GDM1 (cell line): ENCODE measurements at places on chromosomes 13 and 19.

GRCh38 chr19:33323093-33323820 is 20.9 kb upstream of the CEBPA start:
- no peak for DNase-seq

- no peak for DNase-seq
Measured at GRCh38 chr13:39561971-39562370, 41.0 kb downstream of the LHFPL6 start.

GRCh38 chr13:48412881-48413351 is at the start of gene LPAR6:
Gene LPAR6 (minus strand): TSS chr13:48413113. CDS start chr13:48412423, 690 bp downstream.
- DNase-seq = no peak

DNA sequence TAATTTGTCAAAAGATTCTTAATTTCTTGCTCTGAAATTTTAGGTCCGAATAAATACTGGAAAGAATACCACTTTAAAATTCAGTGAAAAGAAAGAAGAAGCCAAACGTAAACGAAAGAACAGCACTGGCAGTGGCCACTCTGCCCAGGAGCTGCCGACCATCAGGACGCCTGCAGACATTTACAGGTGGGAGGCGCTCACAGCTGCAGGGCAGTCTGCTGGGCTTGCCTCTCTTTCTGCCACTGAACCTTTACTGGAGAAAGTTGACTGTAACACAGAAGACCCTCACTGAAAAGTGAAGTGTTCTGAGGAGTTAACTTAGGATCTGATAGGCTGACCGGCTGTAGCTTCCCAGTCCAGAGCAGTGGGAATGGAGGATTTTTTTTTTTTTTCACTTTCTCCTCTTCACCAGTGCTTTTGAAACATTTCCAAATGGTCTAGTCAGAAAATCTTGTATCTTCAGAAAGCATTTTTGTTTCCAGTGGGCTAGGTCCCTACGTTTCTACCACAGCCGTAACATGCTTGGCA is 69.1 kb downstream of the URI1 start:
- no peak for DNase-seq

DNA sequence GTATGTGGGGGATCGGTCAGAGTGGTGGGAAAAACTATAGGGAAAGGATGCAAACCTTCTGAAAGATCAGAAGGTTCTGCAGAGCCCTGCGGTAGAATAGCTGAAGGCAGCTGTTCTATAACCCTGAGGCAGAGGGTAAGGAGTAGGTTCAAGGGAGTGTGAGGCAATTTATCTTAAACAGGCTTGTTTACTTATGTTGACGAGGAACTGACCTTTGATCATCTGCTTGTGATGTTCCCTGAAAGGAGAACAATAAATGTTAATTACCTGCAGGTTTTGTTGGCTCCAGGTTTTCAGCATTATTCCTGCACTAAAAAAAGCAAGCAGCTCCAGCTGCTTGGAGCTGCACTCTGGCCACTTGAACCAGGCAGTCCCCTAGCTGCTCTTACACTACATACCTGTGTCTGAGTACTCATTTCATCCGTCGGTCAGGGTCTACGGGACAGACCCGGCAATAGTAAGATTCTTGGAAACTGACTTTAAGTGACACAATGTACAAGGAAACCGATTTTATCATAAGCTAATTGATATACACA is 202.1 kb downstream of the TBC1D4 start:
- no peak for DNase-seq

GRCh38 chr13:24748061-24748400 is 15.9 kb upstream of the RNF17 start:
- no peak for DNase-seq

DNA sequence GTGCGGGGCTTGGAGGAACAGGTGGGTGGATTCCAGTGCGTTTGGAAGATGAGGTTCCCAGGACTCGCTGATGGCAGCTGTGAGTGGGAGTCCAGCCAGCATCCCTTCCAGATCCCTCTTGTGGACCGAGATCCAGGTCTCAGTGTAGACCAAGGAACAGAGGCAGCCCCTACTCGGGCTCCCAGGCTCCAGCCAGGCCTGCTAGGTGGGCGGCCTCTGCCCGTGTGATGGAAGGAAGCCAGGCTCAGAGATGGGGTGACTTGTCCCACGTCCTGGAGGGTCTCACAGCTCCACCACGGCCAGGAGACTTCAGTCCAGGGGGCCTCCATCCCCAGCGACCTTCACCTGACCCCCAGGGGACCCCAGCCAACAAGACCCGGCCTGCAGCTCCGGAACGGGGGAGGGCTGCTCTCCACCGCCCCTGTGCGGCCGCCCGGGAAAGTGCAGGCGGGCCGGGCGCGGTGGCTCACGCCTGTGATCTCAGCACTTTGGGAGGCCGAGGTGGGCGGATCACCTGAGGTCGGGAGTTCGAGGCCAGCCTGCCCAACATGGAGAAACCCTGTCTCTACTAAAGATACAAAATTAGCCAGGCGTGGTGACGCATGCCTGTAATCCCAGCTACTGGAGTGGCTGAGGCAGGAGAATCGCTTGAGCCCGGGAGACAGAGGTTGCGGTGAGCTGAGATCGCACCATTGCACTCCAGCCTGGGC is 729 bp upstream of the MADCAM1 start:
- no peak for DNase-seq

DNA sequence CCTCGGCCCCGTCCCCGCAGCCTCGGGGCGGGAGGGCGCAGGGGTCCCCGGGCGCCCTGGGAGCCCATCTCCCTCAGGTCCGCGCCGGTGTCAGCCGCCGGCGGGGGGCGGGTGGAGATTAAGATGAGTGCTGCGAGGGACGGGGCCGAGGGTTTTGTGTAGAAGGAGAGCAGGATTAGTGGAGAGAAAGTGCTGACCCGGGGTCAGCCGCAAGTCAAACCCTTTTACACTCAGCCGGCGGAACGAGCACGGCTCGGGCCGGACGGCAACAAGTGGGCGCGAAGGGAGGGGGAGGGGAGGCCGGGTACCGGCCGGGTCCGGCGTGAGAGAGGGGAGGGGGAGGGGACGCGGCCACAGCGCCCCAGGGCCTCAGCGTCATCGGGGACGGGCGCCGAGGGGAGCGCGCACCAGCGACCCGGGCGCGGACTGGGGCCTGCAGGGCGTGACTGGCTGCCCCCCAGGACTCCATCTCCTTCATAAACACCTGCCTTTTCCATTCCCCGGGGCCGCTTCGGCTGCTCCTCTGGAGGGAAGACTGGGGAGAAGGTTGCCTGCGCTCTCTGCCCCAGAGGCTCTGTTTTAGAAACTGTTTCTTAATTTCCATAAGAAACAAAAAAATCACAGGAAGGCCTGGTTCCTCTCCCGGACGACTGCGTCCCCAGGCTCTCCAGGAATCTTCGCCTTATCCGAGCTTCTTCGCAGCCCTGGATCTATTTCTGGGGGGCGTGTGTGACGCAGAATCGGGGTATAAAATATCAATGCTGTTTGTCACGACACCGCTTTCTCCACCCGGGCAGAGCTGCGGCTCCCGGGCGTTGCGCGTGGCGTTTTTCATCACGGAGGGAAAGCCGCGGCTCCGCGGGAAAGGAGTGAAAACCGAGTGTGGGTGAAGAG is 6.5 kb downstream of the SOX1 start:
- no peak for DNase-seq

GRCh38 chr19:44723299-44723951 is 24.5 kb downstream of the CEACAM16 start:
- no peak for DNase-seq

- DNase-seq = no peak
Measured at GRCh38 chr19:389255-389934, 19.6 kb downstream of the C2CD4C start.

- no peak for DNase-seq
Measured at GRCh38 chr13:96678801-96679200, 315.5 kb downstream of the OXGR1 start.

DNA sequence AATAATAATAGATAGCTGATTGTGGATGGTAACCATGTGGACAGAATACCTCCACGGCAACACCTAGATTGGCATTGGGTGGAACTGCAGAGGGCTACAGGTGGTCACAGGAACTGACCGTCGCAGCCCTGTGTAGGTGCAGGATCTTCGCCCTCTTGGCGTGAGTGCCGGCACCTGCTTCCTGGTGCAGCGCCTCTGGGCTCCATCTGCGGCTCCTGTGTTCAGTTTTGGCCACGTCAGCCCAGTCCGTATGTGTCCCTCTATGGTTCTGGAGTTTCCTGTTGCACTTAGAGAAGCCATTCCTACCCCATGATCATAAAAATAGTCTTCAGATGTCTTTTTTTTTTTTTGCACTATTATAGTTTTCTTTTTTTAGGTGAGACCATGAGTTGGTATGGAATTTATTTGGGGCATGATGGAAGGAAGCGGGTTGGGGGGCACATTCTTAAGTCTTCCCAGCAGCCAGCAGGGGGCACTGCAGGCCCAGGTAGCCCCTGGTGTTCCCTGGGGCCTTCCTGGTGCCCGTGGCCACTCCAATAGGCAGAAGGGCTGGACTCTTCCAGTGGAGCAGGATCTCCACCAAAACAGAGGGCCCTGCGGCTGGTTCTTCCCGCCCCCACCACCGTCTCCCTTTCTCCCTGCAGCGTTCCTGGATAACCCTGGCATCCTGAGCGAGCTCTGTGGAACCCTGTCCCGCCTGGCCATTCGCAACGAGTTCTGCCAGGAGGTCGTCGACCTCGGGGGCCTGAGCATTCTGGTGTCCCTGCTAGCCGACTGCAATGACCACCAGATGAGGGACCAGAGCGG is 10.1 kb upstream of the SLC25A42 start:
- DNase-seq = no peak

DNA sequence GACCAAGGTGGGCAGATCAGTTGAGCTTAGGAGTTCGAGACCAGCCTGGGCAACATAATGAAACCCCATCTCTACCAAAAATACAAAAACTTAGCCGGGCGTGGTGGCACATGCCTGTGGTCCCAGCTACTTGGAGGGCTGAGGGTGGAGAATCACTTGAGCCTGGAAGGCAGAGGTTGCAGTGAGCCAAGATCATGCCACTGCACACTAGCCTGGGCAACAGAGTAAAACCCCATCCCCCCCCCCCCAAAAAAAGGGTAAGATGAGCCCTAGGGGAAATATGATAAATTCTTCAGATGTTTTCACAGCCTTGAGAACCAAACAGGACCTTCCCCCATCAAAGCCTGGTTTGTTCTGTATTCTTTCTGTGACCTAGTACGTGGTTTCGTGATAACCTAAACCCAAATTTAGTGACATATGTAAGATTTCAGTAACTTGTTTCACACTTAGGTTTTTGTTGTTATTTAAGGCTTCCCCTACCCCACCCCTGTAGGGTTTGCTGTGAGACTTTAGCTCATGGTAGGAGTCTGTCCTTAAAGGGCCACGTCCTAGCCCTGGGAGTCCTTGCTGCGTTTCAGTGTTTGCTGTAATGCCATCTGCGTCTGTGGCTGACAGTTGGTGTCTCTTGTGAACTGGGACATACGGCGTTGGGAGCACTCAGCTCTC is 49.6 kb downstream of the MYO9B start:
- peak; percentile 48 for DNase-seq

DNA sequence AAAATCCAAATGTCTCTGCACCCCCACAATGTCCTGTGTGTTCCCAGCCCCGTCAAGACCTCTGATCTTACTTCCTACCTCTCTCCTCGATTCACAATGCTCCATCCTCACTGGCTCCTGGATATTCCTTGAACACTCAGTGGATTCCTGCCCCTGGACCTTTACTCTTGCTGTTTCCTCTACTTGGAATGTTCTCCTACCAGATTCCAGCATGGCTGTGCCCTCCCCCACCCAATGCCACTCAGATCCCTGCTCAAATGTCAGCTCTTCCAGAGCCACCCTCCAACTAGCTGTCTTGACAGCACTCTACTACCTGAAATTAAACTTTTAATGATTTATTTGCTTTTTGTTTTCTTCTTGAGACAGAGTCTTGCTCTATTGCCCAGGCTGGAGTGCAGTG is 107.4 kb downstream of the KLF5 start:
- DNase-seq = no peak

DNA sequence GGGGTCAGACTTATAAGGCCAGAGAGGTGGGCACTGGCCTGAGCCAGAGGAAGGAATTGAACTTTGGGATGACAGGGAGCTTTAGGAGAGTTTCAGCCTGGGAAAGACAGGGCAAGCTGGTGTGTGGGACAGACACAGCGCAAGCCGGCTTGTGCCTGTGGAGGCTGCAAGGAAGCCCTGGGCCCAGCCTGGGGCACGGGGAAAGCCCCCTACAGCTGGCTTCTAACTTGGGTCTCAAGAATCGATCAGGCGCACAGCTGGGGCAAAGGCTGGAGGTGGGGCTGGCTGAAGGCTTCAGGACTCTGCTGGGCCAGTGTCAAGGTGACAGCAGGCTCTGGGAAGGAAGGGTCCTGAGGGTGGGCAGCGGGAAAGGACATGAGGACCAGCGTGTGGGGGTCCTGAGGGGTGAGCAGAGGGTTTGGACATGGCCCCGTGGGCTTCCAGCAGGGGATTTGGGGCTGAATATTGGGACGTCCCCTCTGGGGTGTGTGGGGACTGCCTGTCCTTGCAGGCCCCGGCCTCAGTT is 3.0 kb downstream of the PTOV1 start:
- DNase-seq = no peak

DNA sequence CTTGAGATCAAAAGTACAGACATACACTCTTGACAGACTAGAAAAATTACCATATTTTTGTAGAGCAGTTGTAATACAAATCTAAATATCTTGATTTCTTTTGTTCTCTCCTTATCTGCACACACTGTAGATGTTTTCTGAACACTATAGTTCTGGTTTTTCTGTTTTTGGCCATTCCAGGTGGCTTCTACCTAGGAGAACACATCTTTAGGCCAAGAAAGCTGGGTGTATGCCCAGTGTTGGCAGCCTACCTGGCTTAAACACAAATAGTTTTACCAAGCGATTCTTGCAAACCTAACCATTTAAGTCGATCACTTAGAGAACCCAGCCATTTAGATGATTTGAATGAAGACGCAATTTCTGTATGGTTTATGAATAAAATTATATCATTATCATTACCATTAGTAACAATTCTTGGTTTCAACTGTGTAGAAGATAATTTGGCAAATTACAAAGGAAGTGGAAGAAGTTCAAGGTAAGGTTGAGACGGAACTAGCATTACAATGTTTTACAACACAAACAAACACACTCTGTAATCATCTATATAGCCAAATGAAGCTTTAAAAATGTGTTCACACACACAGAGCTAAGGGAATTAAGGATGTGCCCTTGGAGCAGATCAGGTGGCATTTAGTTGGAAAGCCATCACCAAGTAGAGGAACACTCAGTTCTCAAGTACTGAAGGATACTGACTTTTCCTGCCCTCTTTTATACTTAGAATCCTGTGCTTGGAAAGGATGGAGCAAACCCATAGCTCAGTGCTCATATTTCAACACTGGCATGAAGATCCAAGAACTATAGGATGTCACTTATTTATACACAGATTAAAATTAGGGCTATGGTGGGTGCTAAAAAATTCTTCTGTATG is 36.2 kb downstream of the ERCC5 start:
- DNase-seq = no peak

DNA sequence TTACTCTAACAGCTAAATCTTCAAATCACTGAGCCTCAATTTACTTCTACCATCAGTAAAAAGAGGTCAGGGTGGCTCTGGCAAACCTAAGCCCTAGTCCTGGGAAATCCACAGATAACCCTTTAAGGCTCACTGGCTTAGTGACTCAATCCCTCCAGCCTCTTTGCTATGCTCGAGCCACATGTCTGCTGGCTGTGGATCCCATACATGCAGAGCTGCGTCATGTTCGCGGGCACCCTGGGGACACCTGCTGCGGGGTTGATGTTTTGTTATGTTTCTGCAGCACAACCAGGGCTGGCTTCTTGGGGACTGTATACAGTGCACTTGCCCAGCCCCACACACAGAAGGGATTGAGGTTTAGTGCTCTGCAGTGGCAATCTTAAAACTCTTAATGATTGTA is 41.6 kb upstream of the C13orf42 start:
- no peak for DNase-seq

- DNase-seq = no peak
Measured at GRCh38 chr13:51539887-51540286, 44.4 kb upstream of the WDFY2 start.

- DNase-seq = no peak
Measured at GRCh38 chr19:30806311-30806710, 434.1 kb downstream of the ZNF536 start.

GRCh38 chr13:92843549-92843948 is 383.1 kb upstream of the GPC6 start:
- no peak for DNase-seq
